ENCODE measurements at places on chromosomes 13 and 19.

DNA sequence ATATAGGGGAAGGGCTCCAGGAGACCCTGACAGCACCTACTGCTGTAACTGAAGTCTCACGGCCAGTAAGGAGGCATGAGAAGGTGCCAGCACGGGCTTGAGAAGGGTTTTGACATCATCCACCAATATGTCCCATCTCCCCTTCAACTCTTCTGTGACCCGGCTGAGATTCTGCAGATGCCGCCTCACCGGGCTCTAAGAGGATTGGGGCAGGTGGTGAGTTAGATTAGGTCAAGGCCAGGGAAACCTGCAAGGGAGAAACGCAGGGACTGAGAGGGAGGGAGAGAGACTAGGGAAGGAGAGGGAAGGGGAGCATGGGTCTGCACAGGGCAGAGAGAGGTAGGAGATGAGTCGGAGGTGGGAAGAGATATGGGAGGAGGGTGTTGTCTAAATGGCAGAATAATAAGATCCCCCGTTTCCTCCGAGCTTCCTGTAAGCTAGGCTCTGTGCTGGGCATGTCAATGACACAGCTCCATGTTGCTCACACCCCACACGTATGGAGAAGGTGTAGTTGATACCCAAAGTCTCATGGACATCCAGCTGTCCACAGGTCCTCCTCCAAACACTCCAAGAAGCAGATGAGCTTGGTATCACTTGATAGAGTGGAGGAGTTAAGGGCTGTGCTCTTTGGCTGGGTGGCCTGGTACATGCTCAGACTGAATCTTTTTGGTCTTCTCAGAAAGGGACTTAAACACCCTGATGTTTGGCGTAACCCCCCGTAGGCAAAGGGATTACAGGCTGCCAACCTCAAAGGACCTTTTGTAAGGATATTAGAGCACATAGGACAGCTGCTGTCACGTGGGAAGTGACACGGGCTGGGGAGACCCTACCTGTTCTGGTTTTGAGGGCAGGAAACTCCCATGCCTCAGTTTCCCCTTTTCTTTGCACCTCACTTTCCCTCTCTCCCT is 6.1 kb downstream of the TPRX1 start:
- DNase-seq, result no peak

GRCh38 chr13:36356058-36356457 is 9.9 kb upstream of the SPART start:
- no peak for DNase-seq

- DNase-seq, result no peak
Observed at GRCh38 chr19:50328873-50329145, 368 bp downstream of the KCNC3 start.

GRCh38 chr19:10230173-10230860 is 814 bp downstream of the S1PR2 start:
- DNase-seq, result peak; percentile 44

- DNase-seq, result peak; percentile 51
Observed at GRCh38 chr19:17579661-17580244, 24.3 kb downstream of the COLGALT1 start.

DNA sequence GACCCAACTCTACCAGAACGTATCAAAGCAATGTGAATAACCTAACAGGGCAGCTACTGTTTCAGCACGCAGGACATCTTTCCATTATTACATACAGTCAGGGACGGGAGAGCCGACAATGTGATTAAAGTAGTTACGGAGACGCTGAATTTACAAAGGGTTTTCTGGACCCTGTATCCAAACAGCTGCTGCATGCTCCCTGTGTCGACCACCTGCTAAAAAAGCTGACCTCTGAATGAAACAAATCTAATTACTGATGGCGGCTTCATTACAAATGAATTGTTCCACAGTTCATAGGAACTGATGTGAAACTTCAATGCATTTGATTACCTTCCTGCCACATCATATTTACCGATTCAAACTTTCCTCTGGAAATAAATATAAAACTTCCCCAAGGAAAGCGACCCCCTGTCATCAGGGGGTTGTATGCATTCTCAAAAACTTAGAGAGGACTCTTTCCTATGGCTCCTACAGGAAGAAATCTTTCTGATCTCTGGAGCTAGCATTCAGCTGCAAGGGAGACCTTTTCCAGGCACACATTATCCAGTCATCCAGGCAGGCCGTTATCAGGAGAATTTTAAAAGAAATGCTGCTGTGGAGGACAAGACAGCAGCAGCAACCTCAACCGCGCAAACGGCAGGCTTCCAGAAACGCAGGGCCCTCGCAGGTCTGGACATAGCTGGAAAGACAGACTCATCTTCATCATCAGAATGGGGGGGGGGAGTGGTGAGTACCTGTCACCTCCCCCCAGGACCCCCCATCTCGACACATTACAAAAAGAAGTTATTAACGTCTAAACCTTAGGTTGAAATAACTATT is 3.1 kb downstream of the EFNB2 start:
- peak; percentile 74 for DNase-seq
